Cardiac fibroblast (primary cell): ENCODE measurements at places on chromosomes 5 and 9.

DNA sequence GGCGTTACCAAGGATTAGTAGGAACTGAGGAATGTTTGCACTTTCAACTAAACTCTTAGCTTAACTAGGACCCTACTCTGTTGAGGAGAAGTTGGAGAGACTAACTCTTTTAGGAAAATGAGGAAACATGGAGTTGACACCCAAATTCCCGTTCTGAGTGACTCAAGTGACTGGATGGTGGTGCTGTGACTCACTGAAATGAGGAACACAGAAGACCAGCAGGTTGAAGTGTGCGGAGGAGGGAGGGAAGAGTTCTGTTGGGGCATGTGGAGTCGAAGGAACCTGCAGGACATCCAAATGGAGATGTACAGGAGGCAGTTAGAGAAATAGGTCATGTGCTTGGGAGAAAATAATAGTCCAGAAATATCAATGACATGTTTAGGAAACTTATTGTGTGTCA lies 8.2 kb downstream of the HEXB start:
- DNase-seq: no peak

DNA sequence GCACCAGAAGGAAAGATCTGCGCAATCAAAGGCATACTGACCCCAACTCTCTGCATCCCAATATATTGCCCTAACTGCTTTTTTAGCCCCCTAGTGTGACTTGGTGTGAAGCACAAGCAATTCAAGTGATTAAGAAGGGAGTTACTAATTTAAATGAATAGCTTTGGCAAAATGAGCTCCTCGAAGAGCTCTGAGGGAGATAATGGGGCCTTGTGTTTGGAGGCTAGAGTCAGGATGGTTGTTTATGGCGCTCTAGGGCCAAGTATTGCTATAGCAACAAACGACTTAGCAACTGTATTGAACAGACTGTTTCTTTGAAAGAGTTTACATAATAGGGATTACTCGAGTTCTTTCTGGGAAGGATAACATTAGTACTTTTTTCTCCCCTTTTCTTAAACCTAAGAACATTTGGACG lies 11.5 kb upstream of the C5orf58 start:
- DNase-seq: peak; percentile 28

GRCh38 chr9:125655691-125656410 lies 51.2 kb downstream of the MAPKAP1 start:
- DNase-seq: peak; percentile 30

DNA sequence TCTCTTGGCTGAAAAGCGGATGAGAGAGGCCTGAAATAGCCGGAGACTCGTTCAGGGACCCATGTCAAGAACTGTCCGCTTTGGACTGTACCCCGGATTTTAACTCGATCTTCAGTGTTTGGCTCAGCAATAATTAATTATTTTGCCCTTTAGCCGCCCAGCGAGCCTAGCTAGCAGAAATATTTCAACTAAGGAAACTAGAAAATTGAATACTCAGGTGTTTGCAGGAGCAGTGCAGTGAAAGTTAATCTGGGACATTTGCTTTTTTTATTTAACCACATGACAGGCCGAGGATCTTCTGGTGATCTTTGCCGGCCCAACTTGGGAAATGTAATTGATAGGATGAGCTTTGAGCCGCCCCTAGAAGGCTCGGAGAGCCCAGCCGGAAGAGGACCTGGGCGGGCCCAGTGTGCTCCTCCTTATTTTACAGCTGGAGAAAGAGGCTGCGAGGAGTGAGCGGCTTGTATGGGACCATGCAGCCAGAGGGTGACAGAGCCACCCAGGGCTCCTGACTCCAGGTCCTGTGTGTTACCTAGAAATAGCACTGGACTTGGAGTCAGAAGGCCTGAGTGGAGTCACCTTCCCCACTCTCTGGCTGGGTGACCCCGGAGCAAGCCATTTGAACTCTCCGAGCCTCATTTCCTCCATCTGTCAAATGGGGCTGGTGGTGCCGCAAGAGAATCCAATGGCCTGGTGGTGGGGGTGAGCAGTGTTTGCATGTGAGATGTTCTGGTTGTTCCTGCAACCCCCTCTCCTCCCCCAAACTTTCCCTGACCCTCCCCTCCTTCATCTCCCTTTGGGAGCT lies 2.4 kb downstream of the PPARGC1B start:
- DNase-seq: peak; percentile 39
